ENCODE measurements at places on chromosomes 11 and 22.
A peak's percentile ranks its signal among the peaks of the same experiment; 100 is the strongest.

DNA sequence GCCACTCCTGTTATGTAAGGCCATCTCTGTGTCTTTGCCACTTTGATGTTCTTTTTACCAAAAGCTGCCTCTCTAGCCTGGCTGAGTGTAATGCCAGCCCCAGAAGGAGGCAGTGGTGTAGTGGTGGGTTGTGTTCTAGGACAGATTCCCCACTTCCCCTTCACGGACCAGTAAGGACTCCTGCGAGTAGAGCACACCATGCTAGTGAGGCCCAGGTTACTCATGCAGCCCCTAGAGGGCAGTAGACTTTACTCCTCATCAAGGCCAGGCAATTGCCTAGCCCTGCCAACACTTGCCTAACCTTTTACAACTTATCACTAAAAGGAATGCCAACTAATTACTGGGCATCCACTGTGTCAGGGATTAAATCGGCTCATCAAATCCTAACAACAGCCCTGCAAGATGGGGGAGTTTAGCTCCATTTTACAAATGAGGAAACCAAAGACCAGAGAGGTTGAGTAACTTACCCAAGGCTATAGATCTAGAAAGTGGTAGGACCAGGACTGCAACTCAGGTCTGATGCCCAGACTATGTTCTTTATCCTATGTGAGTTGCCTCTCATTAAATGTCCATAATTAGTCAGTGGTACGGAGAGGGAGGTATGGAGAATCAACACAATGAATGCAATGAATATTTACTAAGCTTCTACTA, 75.3 kb downstream of the APIP start:
- DNase-seq, result no peak

GRCh38 chr22:36863281-36863680, 2.5 kb downstream of the NCF4 start:
- DNase-seq, result no peak

- DNase-seq, result no peak
These were observed 8.3 kb upstream of the CDC42EP1 start for GRCh38 chr22:37551981-37552380.

DNA sequence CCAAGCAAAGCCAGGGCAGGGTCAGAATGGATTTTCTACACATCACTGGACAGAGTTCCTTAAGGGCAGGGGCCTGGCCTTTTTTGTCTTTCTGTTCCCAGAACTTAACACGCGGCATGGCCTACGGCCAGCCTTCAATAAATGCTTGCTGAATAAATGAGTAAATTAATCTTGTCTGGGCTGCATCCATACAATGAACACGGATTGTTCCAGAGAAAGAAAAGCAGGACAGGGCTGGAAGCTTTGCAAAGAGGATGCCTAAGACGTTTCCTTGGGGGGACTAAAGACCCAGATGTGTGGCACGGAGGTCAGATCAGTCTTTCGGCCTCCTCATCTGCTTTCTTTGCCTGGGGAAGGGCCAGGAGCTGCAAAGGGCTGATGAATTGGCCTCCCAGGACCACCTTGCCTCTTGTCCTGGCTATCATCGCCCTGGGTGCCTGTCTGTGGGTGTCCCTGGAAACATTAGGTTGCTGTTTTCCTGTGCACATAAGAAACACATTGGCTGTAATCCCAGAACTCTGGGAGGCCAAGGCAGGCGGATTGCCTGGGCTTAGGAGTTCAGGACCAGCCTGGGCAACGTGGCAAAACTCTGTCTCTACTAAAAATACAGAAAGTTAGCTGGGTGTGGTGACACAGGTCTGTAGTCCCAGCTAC, 20.8 kb upstream of the RFPL3 start:
- DNase-seq, result no peak

- DNase-seq, result no peak
These were observed 13.7 kb downstream of the NARS2 start for GRCh38 chr11:78560826-78561484.

- DNase-seq, result no peak
These were observed at the start of gene NLRP10 for GRCh38 chr11:7965386-7965785. Gene NLRP10 (minus strand): TSS chr11:7965447. CDS start chr11:7963495, 1,952 bp downstream.

- DNase-seq, result no peak
These were observed 51.1 kb upstream of the PARVG start for GRCh38 chr22:44129619-44129976.

DNA sequence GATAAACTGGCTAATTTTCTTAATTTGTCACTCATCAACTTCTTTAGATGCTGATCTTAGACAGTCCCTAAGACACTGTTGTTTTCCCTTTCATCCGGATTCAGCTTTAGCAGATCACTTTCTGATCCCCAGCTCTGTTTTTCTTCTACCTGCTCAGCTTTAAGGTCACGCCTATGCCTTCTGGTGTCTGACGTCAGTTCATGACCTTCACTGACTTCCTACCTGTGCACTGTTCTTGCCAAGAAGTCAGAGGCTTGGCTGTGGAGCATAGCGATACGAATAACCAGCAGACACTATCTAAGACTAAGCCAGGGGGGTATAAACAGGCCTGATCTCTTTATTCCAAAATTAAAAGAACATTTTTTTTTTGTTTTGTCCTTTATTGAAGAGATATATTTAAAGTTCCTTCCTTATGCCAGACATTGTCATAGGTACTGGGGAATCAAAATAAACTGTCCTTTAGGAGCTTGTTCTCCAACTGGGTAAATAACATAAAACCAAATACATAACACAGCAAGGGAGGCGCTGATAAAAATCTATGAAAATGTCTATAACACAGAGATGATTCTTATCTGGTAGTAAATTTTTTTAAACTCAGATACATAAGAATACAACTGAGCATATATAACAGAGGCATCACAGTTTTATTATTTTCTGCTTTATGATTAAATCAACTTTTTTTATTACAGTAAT, 352.2 kb upstream of the CTSC start:
- no peak for DNase-seq

- no peak for DNase-seq
These were observed 1.6 kb downstream of the ATG2A start for GRCh38 chr11:64915376-64915887.

GRCh38 chr11:78039391-78039918, 16.4 kb upstream of the KCTD14 start:
- no peak for DNase-seq

DNA sequence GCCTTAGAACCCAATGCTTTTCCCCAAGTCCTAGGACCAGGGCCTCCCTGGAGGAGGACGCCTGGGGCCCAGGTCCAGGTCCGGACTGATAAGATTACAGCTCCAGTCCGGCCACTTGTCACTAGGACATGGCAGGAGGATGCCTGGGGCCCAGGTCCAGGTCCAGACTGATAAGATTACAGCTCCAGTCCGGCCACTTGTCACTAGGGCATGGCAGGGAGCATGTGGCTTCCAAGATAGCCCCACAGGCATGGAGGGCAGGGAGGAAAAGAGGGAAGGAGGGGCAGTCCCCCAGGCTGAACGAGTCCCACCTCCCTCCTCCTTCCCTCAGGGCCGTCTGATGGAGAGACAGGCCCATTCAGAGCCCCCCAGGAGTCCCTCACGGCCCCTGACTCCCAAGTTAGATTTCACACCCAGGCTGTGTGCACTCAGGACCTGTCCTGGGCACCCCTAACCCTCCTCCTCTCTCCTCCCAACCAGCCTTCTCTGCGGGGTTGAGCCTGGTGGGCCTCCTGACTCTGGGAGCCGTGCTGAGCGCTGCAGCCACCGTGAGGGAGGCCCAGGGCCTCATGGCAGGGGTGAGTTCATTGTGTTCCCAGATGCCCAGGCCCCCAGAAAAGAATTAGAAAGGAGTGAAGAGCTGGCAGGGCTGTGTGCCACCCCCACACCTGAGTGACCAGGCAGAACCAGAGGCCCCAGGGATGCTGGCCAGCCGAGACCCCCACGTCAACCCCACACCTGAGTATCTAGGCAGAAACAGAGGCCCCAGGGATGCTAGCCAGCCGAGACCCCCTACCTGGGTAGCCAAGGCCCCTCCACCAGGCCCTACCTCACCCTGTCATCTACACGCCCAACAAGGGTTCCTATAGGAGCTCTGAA, 2.1 kb downstream of the TSPAN32 start:
- DNase-seq, result peak; percentile 75

- no peak for DNase-seq
These were observed 164.5 kb upstream of the POU2AF2 start for GRCh38 chr11:111081021-111081511.

- DNase-seq, result no peak
These were observed 158.8 kb downstream of the CTTN start for GRCh38 chr11:70556884-70557741.

- DNase-seq, result no peak
These were observed 20.0 kb downstream of the C11orf24 start for GRCh38 chr11:68251765-68252164.

DNA sequence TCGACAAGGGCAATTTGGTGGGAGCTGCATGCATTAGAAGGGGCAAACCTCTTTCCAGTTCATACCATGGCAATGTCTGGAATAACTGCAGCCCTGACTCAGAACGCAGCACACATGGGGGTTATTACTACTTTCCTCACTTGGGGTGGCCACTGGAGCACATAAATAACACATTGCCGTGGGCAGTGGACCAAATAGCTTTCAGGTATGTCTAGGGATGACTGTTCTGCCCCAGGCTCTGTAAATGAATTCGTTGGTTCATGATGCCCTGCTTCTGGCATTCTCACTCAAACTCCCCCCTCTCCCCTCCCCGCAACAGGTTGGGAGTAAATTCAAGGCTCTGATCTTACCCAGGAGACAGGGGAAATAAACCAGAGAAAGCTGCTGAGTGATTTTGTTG, 238.0 kb upstream of the PLET1 start:
- DNase-seq, result no peak

- no peak for DNase-seq
These were observed 7.0 kb upstream of the PRSS23 start for GRCh38 chr11:86793307-86793706.

- no peak for DNase-seq
These were observed 69.8 kb downstream of the ARFGAP2 start for GRCh38 chr11:47106798-47107411.

DNA sequence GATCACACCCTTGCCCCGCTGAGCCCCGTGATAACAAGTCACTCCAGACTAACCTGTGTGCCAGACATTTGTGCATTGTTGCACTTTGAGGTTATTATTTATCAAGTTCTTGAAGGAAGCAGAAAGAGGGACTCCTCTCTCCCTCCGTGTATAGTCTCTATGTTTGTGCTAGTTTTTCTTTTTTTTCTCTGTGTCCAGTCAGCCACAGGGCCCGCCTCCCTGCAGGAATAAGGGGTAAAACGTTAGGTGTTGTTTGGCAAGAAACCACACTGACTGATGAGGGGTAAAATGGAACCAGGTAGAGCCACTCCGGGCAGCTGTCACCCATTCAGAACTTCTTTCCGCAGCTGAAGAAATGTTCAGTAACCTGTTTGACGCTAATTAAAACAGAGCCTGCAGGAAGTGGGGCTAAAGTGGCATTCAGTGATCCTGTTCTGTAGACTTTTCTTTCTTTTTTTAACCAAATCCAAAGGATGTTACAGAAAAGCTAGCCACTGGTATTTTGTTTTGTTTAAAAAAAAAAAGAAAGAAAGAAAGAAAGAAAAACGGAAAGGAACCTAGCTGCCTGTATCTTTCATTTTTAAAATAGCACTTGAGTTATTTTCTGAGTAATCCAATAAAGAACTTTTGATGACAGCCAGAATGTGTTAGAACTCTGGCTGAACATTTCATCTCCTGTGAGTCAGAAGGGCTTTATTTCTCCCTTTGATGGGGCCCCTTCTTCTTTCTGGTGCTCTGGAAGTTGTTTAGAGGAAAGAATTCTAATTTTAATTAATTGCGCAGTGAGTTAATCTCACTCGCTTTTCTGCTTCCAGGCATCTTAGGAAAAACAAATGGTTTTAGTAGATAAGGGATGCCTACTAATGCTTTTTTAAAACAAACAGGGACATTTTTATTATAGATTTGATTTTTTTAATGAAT, 58.2 kb downstream of the COMMD9 start:
- DNase-seq, result no peak

DNA sequence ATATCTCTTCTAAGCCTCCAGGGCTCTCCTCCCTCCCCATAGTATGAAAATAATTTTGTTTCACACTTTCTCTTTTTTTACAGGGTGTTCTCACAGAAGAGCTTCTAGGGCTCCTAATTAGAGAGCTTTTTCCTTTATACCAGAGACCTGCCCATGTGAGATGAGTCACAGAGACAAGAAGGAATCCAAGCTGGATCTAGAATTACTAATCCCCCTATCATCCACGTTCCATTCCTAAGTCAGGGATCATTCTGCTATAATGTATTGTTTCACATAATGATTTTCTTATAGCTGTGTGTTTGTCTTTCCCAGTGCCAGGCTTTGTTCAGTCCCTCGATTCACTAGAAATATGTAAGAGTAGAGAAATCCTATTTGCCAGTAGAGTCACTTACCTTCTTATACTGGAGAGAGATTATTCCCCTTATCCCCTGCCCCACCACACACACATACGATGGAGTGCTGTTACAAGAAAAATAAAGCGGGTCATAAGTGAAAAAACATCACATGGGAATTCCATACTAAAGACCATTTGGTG, 778.3 kb upstream of the LRRC4C start:
- no peak for DNase-seq

DNA sequence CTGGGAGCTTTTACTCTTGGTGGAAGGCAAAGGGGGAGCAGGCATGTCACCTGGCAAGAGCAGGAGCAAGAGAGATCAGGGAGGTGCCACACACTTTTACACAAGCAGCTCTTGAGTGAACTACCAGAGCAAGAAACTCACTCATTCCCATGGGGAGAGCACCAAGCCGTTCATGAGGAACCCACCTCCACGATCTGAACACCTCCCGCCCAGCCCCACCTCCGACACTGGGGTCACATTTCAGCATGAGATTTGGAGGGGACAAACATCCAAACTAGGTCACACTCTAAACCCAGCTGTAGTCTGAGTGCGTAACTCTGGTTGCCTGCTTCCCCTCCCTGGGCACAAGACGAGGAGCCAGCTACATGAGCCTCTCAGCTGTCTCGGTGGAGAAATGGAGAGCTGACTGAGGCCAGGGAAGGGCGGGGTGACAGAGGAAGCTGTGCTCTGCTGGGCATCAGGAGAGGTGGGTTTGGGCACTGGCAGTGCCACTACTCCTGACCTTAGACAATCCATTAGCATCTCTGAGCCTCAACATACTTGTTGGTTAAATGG, 134.6 kb downstream of the PKNOX2 start:
- DNase-seq, result no peak

GRCh38 chr22:42320443-42321416, 50.3 kb upstream of the TCF20 start:
- DNase-seq, result no peak

GRCh38 chr11:125072218-125072960, 9.3 kb downstream of the SLC37A2 start:
- no peak for DNase-seq

DNA sequence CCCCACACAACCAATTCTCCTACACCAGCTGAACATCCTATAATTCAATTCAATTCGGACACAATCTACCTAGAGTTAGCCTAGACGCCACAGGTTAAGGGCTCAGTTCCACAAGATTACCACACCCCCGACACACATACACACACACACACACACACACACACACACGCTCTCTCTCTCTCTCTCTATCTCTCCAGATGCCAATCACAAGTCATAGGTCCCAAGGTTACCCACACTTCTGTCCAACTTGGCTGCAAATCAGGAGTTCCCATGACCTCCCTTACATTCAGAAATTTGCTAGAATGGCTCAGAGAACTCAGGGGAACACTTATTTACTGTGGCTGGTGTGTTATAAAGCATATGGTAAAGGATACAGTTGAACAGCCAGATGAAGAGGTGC, 204.0 kb downstream of the DBX1 start:
- DNase-seq, result no peak

Measured in heart right ventricle (tissue), 16 donors.